Femur (tissue), 1 donor: ENCODE measurements at places on chromosomes 5 and 9.

DNA sequence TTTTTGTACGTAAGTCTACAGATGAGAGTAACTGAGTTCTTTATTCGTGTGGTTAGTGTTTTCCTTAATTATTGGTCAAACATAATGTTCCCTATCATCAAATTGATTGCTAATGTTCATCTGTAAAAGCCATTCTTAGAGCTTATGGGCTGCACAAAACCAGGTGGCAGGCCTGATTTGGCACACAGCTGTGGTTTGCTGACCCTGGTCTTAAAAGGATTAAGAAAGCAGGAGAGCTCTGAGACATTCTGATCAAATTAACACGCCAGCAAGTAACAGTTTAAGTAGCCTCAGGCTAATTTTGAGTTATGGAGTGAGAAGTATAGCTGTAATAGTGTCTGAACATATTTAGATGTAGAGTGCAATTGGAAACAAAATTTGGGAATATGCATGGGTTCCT, 63.2 kb downstream of the PRR16 start:
- no peak for DNase-seq

DNA sequence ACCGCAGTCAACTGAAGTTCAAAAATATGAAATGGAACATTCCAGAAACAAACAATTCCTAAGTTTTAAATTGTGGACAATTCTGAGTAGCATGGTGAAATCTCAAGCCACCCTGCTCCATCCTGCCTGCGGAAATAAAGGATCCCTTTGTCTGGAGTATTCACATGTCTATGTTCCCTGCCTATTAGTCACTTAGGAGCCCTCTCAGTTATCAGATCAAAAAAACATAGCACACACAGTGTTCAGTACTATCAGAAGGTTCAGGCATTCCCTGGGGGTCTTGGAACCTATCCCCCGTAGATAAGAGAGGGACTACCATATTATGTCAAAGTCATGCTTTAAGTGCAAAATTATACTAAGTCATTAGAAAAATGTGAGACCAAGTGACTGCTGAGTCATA, 300.8 kb downstream of the SEMA5A start:
- no peak for DNase-seq

- peak; percentile 82 for DNase-seq
Observed at GRCh38 chr9:96048104-96048955, 172.8 kb downstream of the ERCC6L2 start.

DNA sequence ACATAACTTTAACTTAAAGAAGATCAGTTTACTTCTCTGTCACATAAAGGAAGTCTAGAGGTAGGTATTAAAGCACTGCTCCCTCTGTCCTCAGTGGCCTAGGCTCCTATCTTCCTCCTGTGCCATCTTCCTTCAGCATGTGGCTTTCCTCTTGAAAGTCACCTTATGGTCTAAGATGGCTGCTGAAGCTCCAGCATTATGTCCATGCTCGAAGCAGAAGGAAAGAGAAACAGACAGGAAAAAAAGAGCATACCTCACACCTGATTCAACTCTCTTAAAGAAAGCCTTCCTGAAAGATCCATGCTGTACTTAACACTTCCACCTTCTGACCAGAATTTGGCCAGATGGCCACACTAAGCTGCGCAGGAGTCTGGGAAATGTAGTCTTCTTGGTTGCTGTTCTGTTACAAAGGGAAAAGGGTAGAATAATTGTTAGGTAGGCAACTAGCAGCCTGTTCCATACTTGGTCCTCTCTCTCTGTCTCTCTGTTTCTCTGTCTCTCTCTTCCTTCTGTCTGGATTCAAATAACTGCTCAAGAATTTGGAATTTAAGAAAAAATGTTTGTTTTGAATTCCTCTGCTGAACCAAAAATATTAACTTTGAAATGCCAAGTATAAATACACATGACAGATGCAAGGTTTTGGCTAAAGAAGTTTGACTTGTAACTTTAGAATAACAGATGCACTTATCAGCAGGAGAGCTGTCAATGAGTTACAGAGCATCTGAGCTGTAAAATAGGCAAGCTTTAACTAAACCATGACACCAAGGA, 16.0 kb downstream of the TMEM174 start:
- no peak for DNase-seq

DNA sequence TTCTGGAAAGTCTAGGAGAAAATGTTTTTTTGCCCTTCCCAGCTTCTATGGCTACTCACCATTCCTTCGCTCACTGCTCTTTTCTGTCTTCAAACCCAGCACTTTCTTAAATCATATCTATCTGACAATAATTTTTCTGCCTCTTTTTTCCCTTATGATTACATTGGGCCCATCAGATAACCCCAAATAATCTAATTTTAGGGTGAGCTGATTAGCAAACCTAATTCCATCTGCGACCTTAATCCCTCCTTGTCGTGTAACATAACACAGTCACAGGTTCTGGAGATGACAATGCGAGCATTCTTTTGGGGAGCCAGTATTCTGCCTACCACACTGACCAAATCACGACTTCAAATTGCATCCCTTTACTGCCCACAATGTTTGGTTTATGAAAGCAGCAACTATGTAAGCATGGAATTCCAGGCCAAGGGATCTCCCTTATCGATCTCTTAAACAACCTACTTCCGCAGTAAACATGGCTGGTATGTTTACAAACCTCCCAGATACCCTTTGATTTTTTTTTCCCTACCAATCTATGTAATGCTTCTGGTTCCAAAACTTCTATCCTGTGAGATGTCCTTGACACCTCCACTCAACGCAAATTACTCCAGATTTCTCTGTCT, 2122.2 kb downstream of the MAT2B start:
- DNase-seq = no peak

GRCh38 chr5:172802567-172803176, 31.4 kb upstream of the ERGIC1 start:
- DNase-seq = no peak

- DNase-seq = no peak
Observed at GRCh38 chr5:126525630-126526245, 69.3 kb downstream of the ALDH7A1 start.

GRCh38 chr5:14851050-14851419, 20.5 kb downstream of the ANKH start:
- DNase-seq = no peak

DNA sequence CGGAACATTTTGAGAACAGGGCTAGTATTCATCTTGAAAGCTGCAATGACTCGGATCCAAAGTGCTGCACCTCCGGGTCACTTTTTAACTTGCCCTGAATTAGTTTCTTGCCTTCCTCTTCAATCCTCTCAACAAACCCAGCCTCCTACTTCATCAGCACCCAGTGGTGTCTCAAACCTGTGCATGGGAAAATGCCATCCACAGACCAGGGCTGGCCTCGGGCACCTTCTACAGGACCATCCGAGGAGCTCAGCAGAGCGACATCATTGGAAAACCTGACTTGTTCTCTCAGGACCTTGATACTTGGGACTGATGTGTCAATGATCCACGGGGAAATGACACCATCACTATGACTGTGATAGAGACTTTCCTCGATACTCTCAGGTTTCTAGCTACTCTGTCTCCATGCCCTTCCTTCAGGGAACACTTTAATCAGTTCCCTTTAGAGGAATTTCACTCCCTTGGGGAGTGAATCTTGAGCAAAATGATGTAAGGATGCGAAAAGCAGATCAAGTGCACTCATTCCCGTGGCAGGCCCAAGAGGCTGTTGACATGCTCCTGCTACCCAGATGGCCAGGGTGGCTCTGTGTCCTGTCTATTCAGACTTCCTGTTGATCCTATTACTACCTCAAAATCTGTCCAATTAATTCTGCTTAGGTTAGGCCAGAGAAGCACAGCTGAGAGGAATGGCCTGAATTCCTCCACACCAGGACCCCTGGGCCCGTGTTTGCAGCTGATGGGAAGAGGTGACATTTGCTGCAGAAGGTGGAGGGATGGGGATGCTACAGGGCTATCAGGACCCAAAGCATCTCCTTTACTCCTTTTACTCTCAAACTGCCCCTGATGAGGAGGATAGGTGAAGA, 96.5 kb upstream of the SLC25A48 start:
- no peak for DNase-seq

GRCh38 chr5:139969318-139969717, 73.8 kb downstream of the NRG2 start:
- DNase-seq = no peak

DNA sequence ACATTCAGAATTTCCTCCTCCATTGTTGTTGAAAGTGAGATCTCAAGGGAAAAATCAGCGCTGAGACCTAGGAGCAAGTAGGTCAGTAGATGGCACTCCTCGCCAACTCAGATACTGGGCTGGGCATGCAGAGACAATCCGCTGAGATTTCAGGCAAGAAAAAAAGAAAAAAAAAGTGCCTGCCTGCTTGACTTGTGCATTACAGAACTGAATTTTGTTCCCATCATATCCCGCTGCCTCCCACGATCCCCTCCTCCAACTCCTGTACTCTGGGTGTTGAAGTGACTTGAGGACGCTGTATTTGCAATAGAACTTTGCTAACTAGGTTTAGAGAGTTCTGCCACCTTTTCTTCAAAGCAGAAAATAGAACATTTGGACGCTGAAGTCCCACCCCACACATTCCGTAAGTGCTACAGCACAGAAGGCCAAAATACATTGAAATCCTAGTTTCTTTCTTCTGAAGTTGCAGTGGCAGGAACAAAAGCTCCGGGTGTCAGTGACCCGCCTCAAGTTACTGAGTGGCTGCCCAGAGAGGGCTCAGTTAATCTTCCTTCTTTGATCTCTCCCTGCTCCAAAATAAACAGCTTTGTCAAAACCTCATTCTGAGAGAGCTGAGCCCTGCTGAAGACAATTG, 265.8 kb downstream of the MLLT3 start:
- peak; percentile 75 for DNase-seq

- peak; percentile 44 for DNase-seq
Observed at GRCh38 chr5:158398360-158399201, 539.6 kb upstream of the CLINT1 start.

GRCh38 chr5:38556599-38557307, at the start of gene LIFR:
Gene LIFR, minus strand, starts transcription at chr5:38556646. Its CDS starts 25,999 bp downstream, at chr5:38530647.
- DNase-seq = peak; percentile 87

DNA sequence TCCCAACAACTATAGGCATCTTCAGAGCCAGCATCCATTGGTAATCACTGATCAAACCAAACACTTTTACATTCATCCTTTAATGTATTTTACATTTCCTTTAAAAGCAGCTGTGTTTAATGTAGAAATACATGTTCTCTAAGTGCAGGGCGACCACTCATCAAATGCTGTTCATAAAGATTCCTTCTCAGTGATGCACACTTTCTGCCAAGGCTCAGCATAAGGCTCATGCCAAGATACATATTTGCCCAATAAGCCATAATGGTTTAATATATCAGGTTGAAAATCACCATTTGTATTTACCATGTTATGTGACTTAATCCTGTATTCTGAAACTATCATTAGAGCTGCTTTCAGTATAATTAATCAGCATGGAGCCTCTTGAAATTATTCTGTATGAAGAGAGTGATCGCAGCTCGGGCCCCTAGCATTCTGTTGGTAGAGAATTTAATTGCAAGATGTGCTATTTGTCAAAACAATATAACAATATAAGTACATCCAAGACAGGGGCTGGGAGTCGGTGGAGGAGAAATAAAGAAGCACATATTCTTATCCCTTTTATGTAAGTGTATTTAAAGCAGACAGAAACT, 267.5 kb downstream of the EBF1 start:
- no peak for DNase-seq

GRCh38 chr5:159912033-159912800, 4.1 kb upstream of the ADRA1B start:
- DNase-seq = no peak

DNA sequence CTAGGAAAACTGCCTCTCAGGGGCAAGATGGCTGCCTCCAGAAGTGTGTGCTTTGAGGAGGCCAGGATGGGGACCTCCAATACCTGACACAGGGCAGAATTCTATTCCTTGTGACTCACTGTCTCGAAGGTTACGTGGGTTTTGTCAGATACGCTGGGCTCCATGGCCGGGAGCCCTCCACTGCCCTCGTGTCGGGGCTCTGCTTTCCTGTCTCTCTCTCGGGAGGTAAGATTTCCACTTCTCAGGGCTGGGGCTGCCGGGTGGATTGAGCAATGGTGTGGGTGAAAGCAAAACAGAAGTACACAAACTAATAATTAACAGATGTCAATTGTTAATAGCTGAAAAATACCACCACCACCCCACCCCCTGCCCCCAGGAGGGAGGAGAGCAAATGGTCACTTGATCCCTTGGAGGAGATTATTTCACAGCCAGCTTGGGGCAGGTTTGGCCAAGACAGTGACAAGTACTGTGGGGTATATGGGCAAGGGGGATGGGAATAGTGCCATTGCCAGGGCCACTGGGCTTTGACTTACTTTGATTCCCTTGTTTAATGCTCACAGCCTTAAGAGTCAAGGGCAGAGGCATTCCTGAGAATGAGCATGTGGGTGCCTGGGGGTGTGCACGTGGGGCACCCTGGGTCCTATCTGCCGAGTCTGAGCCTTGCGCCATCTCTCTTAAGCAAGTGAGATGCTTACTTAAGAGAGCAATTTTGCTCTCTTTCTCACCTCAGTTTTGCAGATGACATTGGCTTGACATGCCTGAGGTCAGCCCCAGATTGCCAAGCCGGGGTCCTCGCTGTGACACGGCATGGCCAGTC, 28.8 kb upstream of the DAB2IP start:
- DNase-seq = no peak

- no peak for DNase-seq
Observed at GRCh38 chr5:138648841-138649240, 73.6 kb upstream of the HSPA9 start.

DNA sequence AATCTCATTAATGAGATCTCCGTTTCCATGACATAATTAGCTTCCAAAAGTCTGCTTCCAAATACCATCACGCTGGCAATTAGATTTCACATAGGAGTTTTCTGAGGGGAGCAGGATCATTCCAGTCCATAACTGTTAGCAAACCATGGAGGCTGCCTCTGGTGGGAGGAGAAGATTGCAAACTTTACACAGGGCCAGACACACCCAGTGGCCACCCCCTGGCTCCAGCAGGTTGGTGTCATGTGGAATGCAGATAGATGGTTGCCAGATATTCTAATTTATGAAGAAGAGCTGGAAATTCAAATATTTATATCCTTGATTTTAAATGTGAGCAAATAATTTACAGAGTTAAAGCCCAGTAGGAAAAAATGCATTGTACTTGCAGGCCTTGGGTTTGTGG, 164.2 kb downstream of the ICE1 start:
- DNase-seq = no peak

DNA sequence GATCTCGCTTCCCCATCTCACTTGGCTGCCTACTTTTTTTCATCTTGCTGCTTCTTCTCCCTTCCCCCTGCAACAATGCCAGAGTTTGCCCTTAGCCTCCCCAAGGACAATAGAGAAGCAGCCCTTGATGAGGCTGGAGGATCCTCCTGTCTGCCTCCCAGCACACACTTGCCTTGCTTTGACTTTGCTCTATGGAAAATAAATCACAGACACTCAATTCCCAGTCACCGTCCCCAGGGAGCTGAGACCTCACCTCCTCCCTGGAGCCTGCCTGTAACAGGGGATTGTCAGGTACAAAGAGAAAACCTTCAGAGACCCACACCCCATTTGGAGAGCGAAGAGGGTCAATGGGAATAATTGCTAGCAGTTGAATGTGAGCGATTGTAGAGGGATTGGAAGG, 242.1 kb upstream of the ZNF462 start:
- no peak for DNase-seq

DNA sequence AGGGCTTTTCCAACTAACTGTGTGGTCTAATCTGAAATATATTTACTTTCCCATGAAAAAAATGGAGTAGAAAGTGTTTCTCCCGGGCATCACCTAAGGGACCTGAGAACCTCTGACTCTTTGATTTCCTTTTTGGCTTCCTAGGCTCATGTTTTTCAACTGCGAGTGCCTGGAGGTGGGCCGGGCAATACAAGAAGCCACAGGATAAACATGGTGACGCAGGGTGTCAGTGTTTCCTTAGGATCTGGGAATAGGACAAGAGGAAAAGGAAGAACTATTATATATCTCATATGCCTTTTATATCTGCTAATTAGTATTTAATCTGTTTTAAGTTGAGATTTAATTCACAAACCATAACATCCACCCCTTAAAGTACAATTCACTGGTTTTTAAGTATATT, 11.4 kb upstream of the LECT2 start:
- no peak for DNase-seq
